ENCODE measurements at places on chromosomes 3 and 15.

- no peak for DNase-seq
Measured at GRCh38 chr3:146130881-146131371, 30.1 kb downstream of the PLOD2 start.

DNA sequence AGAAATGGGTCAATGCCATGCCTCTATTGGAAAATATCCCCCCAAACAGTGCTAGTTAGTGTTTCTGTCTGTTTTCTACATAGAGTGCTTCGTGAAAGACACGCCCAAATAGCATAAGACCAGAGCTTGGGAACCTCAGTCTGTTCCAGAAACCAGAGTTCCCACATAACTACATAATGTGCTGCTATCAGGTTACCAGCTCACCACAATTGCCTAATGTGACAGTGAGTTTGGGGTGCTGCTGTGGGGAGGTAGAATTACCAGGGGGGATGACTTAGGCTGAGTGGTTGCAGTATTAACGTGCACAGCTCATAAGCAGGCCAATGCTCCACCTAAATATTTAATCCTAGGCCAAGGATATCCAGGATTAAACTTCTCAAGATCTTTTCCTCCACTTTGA, 39.2 kb downstream of the DUT start:
- no peak for DNase-seq

DNA sequence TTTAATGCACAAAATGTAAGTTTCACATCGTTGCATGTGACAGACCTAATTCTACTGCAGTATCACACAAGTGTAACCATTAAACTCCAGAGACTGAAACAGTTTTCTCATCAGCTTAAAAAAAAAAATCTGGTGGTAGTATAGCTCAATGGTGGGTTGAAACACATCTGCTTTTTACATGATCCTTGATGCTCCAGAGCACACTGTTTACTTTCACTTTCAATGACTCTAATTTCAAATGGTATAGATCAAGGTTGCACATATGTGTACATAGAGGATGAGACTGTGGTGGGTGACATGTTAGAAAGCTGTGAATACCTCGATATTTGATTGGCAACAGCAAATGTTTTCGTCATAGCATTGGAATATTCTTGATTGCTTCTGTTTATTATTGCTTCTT, 22.4 kb downstream of the MCTP2 start:
- DNase-seq, result no peak

GRCh38 chr3:52536369-52537164, at the start of gene UQCC5:
Gene UQCC5 (plus strand): TSS chr3:52536605. CDS start chr3:52536756, 151 bp downstream.
- DNase-seq, result peak; percentile 92

DNA sequence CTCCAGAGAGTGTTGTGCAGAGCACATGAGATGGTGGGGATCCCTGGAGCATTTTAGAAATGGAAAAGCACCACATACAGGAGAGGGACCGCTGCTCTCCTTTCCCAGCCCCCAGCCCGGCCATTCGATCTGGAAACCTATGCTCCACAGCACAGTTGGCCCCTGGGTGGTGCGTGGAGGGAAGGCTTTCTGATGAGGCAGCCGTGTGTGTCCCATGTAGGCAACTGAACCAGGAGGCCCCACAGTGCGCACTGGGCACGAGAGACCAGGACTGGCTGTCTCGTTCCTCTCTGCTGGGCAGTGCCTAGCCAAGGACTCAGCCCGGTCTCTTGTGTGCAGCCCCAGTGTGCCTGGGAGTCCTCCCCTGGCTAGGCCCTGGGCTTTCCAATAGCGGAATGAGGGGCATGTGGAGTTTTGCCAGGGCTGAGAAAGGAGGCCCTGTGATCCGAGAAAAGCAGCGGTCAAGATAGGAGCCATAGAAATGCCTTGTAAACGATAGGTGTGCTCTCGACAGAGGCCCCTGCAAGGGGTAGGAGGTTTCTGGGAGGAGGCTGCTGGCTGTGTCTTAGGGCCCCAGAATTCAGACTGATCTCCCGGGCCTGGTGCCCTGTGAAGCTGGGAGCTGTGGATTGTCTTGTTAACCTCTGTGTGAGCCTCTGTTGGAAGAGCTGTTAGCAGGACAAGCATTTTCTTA, 39.0 kb downstream of the CHDH start:
- DNase-seq, result no peak

- no peak for DNase-seq
Measured at GRCh38 chr3:17749281-17749680, 6.8 kb upstream of the TBC1D5 start.

DNA sequence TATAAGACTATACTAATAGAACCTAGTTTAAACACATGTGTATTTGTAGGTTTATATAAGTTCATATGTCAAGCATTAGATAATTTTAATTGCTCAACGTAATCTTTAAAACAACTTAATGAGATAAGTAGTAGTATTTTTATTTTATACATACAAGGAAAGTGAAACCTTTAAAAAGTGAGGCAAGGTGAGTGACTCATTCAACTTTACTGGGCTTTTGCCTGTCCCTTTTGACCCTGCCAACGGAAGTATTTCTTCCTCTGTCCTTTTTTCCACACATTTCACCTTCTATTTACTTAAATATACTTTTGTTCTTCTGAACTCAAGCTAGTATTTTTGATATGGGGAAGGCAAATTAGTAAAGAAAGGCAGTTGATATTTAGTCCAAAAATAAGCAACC, 78.5 kb downstream of the KBTBD8 start:
- no peak for DNase-seq

DNA sequence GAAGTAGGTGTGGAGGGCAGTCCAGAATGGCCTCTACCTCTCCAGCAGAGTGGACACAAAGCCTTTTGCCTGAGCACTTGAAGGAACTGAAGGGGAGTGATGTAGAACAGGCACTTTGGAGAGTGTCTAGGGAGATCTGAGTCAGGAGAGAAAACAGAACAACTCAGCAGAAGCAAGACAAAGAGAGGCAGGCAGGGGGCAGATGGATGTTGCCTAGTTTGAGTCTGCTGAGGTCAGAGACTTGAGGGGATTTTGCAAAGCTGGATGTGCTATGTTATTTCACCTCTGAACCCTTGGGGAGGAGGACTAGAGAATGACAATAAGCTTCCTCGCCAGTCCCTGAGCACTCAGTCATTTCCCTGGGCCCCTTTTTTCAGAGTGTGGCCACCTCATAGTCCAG, 366.4 kb downstream of the EPHB1 start:
- no peak for DNase-seq

DNA sequence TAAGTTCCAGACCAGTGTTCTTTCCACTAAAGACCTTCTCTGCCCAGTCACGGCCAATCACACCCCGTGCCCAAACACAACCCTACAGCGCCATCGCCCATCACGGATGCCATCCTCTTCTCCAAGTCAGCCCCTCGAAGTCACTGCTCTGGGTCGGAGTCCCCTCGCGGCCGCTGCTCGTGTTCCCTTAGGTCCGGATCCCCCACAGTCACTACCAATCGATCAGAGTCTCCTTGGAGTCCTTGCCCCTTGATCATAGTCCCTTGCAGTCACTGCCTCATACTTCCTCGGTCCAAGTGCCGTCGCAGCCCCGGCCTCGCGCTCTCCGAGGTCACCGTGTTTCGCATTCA, 461 bp downstream of the PCYT1A start:
- no peak for DNase-seq

DNA sequence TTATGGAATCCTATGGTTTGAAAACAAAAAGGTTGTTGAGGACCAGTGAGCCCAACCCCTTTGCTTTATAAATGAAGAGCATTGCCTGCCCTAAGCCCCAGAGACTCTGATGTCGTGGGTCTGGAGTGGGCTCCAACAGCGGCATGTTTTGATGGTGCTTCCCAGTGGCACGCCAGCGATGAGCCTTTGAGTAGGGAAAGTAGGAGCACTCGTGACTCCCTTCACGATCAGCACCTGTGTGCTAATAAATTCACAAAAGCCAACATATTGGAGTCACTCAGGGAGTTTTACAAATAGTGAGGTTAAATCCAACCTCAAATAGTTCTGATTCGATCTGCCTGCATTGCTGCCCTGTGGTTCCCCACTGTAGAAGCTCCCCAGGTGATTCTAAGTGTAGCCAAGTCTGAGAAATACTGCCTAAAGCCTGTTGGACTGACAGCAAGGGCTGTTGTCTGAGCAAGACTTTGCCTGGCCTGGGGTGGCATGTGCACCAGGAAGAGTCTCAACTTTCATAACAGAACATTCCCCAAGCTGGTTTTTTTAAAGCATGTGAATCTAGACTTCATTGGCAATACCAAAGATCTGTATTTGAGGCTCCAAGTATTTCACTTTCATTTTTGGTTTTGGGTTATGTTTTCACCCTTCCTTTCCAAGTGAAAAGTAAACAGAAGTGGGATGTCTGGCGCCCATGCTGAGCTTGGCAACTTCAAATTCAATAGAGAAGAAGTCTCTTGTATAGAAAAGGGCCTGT, 9.9 kb downstream of the CCR5 start:
- no peak for DNase-seq

DNA sequence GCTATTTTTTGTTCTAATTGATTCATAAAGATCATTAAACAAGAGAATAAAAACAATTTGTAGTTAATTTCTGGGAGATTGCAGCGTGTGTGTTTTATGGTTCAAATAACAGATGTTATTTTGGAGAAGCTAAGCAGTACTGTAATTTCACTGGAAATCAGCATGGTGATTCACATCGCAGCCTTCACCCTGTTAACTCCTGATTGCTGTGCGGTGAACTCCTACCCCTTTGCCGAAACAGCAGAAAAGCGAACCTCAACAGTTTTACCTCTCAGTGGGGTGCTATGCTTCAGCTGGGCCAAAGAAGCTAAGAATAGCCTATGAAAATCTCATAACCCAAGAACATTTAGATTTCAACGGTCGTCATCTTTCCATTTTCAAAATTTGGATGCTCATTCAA, 441.5 kb upstream of the RARB start:
- no peak for DNase-seq

GRCh38 chr15:32994810-32995424, 199.6 kb downstream of the FMN1 start:
- DNase-seq, result no peak

DNA sequence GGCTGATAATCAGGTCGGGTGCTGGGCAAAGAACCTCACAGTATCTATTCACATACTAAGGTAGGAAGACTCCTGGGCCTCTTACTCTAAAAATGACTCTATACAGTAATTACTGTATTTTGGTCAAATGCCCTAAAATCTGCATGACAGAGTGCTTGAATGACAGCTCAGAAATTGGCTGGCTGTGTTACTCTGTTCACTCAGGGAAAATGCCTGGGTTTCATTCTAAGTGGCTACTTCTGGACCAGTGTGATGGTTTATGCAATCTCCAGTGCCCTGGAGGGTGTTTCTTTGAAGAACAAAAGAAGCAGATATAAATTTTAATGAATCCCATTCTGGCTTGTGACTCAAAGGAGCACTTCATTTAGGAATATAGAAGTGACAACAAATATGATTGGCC, 2.2 kb downstream of the GABRR3 start:
- DNase-seq, result no peak

GRCh38 chr3:102181175-102181920, 253.5 kb upstream of the ZPLD1 start:
- DNase-seq, result no peak

GRCh38 chr3:70061096-70061495, 61.6 kb downstream of the SAMMSON start:
- no peak for DNase-seq

DNA sequence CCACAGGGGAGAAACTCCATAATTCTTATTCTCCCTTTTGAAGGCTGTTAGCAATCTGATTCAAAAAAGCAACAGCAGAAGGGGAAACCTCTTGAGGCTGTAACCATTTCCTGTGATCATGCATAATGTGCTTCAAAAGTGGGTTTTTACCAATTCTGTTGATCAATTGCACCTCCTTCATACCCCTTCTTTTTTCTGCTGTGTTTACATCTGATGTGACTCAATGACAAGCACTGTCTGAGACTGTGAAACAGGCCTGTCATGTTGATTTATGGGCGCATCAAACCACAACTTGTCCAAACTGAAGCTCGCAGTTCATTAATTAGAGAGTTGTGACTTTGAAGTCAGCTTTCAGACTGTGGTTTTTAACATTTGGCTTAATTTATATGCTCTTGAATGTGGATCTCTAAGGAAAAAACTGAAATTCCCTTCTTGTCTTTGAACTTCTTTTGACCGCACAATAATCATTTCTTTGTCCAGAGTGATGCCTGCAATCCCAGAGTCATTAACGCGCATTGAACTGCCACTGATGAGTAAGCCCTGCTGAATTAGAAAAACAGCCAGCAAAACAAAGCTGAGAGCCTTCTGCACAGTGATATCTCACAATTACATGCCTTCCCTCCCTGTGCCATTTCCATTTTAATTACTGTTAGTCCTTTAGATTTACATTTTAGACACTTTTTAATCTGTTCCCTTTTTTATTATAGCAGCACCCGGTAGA, 532.8 kb downstream of the FOXP1 start:
- no peak for DNase-seq

- DNase-seq, result no peak
Measured at GRCh38 chr3:107452436-107452835, 70.3 kb upstream of the BBX start.

- DNase-seq, result no peak
Measured at GRCh38 chr3:153978006-153978405, 143.2 kb upstream of the ARHGEF26 start.

- no peak for DNase-seq
Measured at GRCh38 chr3:105347625-105348302, 18.9 kb upstream of the ALCAM start.

DNA sequence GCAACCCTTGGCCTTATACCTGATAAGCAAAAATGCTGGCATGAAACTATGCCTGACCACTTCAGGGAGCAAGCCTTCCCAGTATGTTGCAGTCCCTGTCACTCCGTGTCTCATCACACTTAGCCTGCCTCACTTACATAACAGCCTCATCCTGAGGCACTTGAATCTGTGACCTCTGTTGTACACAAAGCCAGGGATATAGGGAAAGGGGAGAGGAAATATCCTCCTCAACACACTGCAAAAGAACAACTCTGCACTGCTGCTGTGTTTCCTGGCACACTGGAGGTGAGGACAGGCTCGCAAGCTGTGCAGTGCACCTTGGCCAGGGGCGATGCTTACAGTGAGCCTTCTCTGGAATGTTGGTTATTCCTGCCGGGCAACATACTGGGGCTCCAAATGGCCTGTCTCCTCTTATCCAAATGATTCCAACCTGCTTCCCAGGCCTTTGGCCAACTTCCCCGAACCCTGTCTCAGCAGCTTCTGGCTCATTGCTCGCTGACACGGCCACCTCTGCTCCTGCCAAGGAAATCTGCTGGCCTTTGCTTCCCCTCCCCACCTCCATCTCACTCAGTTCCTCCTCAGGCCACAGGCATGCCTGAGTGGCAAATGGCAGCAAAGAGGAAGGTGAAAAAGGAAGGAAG, 109.2 kb downstream of the CD47 start:
- no peak for DNase-seq

GRCh38 chr15:73345658-73346057, 23.1 kb downstream of the HCN4 start:
- no peak for DNase-seq

DNA sequence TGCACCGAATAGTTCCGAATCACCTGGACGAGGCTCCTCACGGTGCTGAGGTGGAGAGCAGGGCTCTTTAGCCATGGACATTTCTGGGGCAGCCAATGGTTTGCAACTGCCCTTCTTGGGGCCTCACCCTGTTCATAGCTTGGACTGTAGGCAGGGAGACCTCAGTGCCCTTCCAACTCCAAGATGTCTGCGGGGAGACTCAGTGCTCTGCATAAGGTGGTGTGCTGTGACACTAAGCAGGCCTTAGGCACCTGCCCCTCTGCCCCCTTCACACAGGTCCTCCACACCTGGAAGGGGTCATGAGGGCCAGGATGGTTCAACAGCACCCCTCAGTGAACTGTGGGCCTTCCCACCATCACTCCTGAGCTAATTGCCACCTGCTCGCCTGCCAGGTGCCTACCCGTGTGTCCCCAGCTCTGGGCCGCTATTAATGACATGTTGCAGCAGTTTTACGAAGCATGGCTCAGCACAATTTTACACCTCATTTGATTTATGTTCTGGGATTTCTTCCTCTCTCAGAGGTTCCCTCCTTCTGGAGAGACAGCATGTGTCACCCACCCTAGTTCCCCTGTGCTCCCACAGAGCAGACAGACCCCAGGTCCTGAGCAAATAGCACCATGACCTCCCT, 101.2 kb upstream of the SMAD3 start:
- no peak for DNase-seq
